Activated T-cell treated with anti-CD3 and anti-CD28 coated beads for 24 hours (primary cell): ENCODE measurements at places on chromosomes 5 and 9.

GRCh38 chr5:134131578-134132350, 17.3 kb downstream of the TCF7 start:
- DNase-seq = no peak

GRCh38 chr5:107820429-107820828, 149.7 kb upstream of the EFNA5 start:
- DNase-seq = no peak

DNA sequence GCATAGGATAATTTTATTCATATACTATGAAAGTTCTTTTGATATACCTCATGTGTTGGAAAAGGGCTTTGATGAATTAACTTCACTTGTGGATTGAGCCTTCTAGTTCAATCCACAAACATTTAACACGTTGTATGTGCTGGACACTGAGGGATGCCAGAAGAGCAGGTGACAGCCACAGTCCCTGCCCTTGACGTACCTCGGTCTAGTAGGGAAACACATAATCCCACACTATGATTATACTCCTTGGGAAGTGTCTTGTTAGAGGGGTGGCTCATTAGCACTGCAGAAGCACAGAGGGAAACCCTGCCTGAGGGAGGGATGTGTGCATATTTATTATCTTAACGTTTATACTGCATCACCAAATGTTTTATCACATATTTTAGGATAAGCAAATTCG, 61.2 kb downstream of the PIK3R1 start:
- DNase-seq = no peak

DNA sequence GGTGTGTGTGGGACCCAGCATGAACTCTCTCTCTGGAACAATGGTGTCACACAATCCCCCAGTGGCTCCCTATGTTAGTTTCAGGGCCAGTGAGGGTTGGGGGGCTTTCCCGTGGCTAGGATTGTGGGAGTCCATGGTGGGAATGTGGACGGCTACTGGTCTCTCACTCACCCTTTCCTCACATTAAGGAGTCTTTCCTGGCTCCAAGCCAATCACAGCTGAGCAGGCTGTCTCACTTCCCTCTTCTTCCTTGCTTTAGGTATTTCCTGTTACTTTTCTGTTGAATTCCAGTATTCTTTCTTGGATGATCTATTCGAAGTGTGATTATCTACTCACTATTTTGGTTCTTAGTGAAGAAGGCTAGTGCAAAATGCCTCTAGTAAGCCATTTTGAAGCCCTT, 324.4 kb upstream of the MPDZ start:
- no peak for DNase-seq

- DNase-seq = no peak
Observed at GRCh38 chr5:79237740-79238560, 2.0 kb downstream of the JMY start.

DNA sequence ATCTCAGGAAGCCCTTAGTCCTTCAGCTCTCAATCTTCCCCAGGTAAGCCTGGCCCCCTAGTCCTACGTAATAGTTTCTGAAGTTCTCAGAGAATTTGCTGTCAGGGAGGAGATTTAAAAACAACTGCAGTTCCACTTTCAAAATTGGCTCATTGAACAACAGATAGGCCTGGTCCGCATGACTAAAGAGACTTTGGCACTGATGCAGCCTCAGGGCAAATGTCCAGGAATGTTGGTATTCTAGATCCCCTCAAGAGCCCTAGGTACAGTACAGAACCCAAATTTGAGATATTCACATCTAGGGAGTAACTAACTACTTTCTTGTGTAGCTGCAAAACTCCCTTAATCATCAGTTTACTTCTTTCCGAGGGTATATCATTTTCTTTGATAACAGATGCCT, 162.8 kb downstream of the GABRG2 start:
- no peak for DNase-seq

DNA sequence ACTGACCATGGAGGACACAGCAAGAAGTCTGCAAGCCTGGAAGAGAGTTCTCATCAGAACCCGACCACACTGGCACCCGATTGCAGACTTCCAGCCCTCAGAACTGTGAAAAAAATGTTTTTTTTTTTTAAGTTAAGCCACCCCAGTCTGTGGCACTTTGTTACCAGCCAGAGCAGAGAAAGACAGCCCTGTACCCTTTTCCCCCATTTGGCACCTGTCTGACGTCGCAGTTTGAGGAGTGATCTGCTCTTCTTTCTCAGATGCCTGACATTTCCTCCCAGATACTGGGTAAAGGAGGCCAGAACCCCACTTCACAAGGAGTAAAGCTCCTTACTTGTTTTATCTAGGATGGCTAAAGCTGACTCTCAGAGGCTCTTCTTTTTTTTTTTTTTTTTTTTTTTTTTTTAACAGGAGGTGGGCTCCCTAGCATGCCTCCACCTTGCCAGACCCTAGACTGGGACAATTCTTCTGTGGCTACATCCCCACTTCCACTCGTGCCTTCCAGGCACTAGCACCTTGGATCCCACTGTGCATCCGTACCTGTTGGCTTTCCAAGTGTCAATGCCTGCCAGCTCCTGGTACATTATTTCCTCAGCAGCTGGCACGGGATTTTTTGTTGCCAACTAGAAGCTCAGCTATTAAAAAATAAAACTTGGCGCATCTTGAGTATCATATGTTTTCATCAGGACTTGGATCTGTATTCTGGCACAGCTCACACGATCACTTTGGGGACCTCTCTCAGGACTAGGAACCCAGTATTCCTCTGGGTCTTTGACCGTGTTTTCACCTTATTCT, 14.4 kb downstream of the CAMK4 start:
- no peak for DNase-seq

GRCh38 chr9:120611690-120612068, 31.7 kb upstream of the CDK5RAP2 start:
- no peak for DNase-seq

DNA sequence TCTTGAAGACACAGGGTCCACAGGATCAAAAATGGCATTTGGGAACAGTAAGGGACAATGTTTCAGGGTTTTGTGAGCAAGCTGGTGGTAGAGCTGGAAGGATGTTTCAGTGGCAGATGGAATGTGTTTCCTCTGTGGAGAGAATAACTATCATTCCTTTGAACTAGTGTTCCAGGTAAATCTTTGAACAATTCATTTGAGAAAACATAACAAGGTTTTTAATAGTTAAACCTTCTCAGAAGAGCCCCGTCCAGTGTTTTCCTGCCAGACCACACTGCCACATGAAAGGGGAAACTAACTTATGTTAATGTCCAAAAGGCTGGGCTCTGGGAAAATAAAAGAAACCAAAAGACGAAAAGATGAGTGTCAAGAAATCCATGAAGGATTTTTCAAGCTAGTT, 207.0 kb upstream of the ZNF462 start:
- DNase-seq = no peak

- DNase-seq = no peak
Observed at GRCh38 chr9:128771094-128771721, 519 bp downstream of the ZER1 start.

DNA sequence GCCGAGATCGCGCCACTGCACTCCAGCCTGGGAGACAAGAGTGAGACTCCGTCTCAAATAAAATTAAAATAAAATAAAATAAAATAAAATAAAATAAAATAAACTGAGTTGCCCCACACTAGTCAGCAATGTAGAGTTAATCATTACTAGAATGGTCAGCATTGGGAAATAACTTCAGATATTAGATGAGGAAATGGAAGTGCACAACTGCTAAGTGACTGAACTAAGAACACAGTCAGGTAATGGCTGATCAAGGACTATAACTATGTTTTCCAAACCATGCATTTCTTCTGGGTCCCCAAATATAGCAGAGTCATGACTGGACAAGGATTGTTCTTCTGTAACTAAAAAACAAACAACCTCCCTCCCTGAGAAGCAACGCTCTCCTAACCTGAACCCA, 17.1 kb downstream of the OTP start:
- no peak for DNase-seq

GRCh38 chr5:133119233-133119711, 67.5 kb downstream of the HSPA4 start:
- DNase-seq = no peak

DNA sequence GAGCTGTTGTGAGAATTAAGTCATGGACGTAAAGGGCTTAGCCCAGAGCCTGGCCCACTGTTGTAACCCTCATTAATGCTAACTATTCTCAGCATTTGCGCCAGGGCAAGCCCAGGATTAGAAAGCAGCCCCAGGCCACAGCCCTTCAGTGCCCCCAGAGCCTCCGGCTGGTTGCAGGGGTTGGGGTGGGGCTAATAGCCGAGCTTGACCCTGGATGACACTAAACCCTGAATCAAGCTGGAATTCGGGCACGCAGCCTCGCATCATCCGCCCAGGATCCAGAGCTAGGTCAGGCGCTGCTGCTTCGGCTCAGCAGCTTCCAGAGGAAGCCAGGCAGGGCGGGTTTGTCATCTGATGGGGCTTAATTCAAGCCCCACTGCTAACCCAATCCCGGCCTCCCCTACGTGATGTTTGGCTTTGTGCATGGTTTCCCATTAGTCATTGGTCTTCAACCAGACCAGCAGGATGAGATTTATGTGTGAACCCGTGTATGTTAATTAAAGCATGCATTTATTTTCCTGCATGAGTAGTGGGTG, 1.2 kb upstream of the MEGF9 start:
- no peak for DNase-seq

- no peak for DNase-seq
Observed at GRCh38 chr5:107673039-107673367, 2.3 kb upstream of the EFNA5 start.

GRCh38 chr9:71120501-71121247, 747 bp downstream of the TRPM3 start:
- DNase-seq = no peak

DNA sequence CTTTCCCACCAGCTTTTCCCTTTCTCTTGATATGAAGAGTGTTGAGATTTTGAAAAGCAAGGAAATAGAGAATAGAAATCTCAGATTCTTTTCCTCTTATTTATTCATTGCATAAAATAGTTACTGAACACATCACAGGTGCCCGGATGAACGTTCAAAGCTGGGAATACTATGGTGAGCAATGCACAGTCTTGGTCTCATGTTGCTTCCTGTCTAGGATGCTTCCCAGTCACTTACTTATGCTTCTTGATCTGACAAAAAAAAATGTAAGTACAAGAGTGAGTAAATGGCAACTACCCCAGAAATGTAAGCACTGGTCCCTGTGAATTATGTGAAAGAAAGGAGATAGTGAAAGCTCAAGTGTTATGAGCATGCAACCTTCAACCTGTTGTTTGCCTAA, 153.5 kb upstream of the S1PR3 start:
- DNase-seq = no peak

GRCh38 chr9:113619491-113620376, 156.2 kb downstream of the RGS3 start:
- DNase-seq = no peak

DNA sequence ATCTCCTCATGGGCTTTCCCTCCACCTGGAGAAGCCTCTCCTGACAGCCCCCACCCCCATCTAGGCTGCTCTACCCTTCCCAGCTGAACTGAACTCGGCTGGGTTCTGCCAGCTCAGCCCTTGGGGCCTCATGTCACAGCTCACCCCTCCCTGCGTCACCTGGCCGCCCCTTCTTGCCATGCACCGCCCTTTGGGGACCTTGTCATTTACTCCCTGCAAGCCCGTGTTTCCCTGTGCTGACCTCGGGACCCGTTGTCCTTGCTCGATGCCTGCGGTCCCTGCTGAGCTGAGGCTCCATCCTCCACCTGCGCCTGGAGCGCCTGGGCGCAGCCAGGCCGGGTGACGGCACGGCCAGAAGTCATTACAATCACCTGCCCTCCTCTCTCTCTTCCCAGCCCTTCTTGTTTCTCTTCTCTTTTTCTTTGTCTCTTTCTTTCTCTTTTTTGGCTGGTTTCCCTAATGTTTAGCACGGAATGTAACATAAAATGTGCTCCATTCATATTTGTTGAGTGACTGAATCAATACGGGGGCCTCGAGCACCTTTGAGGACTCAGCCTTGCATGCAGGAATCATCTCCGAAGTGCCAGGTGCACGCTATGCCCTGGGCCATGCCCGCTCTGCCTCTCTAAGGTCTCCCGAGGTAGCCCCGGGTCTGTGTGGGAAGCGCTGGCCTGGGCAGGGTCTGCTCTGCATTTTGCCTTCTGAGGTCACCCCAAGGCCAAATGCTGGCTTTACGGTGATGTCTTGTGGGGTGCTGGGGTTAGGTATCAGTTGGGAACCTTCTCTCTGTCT, 48.1 kb upstream of the COL5A1 start:
- no peak for DNase-seq

GRCh38 chr5:151793358-151793757, 21.6 kb downstream of the G3BP1 start:
- no peak for DNase-seq

DNA sequence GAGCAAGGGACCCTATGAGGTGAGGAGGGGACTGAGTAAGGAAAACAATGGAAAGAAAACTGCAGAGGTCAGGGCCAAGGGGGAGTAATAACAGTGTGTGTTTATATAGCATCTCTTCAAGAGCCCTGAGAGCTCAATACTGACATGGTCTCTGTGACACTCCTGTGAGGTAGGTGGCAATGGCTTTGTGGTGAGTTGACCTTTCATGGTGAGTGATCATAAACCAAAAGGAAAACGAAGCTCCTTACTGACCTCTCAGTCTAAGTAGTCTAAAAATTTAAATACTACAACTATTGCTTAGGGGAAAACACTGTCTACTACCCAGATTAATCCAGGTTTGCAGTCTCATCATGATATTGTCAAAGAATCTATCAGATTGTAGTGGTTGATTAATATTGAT, 130.9 kb downstream of the SNCAIP start:
- DNase-seq = no peak

DNA sequence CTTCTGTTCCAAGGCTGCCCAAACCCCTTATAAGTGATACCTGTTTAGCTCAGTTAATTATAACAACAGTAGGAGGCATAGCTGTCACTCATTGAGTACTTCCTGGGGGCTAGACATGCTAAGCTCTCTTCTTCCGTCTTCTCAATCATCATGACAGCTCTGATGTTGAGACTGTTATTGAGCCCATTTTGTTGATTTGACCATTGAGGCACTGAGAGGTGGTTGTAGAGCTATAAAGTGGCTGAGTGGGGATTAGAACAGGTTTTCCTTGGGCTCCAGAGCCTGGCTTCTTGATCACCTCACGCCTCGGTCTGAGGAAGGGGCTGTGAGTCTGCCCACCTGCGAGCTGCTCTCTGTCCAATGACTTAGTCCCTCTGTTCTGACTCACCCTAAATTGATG, 26.0 kb upstream of the RPL26L1 start:
- no peak for DNase-seq

GRCh38 chr5:167631191-167631590, 660.3 kb upstream of the WWC1 start:
- no peak for DNase-seq

- DNase-seq = no peak
Observed at GRCh38 chr9:135961811-135962695, 880 bp upstream of the UBAC1 start.

- DNase-seq = no peak
Observed at GRCh38 chr5:143682246-143682905, 129.6 kb upstream of the HMHB1 start.

- DNase-seq = no peak
Observed at GRCh38 chr9:99931155-99931840, 24.8 kb downstream of the STX17 start.

DNA sequence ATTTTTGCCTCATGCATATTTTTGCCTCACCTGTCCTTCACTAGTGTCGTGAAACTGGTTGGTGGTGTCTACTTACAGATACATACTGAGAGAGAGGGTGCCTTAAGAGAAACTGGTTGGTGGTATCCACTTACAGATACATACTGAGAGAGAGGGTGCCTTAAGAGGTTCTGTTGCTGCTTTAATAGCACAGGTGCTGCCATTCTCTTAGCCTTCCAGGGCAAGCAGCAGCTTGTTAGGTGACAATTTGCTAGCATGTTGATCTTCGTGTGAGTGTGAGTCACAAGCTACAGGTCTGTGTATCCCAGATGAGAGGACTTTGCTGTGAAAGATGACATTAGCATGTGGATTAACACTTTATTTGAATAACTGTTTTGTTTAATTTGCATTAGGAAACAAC, 1.4 kb downstream of the PTTG1 start:
- no peak for DNase-seq

- no peak for DNase-seq
Observed at GRCh38 chr9:105877721-105878120, 183.4 kb downstream of the TMEM38B start.
